CD8-positive, alpha-beta T cell (primary cell): ENCODE measurements at places on chromosomes 13 and 19.

DNA sequence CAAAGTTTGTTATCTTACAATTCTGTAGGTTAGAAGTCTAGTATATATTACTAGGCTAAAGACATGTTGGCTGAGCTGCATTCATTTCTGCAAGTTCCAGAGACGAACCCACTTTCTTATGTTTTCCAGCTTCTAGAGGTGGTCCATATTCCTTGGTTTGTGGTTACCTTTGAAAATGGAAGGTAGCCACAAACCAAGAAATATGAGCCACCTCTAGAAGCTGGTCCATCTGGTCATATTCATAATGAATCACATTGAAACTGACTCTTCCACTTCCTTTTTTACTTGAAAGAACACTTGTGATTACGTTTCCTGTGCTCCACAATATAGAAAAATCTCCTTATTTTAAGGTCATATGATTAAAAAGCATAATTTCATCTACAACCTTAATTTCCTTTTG, 943.0 kb upstream of the PCDH9 start:
- DNase-seq: no peak

- DNase-seq: no peak
Measured at GRCh38 chr19:14377883-14378328, 3.3 kb upstream of the ADGRE5 start.

- DNase-seq: no peak
Measured at GRCh38 chr13:106484084-106484483, 51.4 kb downstream of the EFNB2 start.

DNA sequence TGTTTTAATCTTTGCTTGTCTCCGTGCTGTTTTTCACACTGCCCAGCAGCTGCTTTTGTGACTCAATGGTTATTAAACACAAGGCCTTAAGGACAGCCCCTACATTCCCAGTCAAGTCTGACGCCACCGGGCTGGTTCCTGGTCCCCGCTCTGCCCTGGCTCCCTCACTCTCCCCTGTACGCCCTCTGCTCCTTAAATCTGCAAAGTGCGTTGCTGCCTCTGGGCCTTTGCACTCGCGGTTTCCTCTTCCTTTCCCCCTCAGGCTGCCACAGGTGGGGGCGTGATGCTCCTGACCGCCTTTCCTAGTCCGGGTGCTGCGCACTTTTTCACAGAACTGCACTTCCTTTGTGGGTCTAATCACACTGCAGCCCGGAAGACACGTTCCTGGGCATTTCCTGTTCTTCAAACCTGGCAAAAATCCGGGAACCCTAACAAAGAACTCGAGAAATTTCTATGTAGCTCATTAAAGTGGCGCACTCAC, 25.6 kb downstream of the NOSIP start:
- peak; percentile 61 for DNase-seq

GRCh38 chr19:51559240-51559639, 11.8 kb upstream of the ZNF175 start:
- no peak for DNase-seq

DNA sequence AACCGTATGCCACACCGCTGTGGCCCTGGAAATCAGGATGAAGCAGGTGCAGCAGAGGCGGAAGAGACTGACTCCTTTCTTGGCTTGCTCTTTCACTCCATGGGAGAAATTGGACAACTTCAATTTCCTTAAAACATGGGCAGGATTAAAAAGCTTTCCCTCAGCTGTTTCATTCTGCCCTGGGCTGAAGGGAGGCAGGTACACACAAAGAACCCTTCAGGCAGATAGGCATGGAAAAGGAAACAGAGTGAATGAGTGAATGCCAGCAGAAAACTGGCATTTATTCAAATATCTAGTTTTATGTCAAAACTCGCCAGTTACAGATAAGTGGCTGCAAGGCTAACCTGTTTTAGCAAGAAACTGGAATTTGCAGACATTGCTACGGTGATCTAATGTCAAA, 71.0 kb upstream of the SLC15A1 start:
- DNase-seq: no peak

- DNase-seq: no peak
Measured at GRCh38 chr13:71067165-71067815, 799.7 kb downstream of the DACH1 start.

GRCh38 chr13:39106216-39107005, 68.2 kb downstream of the NHLRC3 start:
- DNase-seq: no peak

- DNase-seq: no peak
Measured at GRCh38 chr13:110216398-110217041, 90.4 kb downstream of the COL4A1 start.

DNA sequence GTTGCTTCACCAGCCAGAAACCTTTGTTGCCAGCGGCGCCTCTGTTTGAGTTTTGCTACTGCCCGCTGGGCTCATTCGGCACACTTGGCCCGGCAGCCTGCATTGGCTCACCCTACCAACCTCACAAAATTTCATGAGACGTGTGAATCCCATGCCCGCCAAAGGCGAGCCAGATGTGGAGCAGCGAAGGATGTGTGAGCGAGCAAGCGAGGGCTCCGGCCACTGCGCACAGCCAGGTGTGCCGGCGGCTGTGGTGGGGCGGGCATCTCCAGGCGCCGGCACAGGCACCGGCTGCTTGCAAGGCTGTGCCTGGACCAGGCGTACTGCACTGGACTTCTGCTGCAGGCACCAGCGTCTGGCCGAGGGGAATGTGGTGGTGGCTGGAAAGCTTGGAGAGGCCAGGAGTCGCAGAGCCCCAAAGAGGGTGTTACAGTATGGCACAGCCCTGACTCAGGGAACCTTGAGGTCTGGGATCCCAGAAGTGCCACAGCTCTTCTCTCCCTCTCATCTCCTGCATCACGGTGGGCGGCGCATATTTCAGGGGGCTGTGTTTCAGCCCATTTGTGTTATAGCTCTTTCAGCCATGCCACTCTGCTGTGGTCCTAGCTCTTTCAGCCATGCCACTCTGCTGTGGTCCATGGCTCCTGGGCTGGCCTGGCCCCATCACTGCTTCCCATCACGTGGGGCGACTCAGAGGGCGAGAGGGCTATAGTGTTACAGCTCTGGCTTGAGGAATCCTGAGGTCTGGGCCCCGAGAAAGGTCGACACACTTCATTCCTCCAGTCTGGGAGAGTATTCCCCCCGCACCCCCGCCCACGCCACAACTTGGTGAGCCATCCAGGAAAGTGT, 592.0 kb upstream of the SLITRK5 start:
- DNase-seq: no peak

GRCh38 chr13:23956106-23956505, 58.8 kb upstream of the C1QTNF9B start:
- DNase-seq: no peak

GRCh38 chr13:101892296-101892695, 439.8 kb downstream of the ITGBL1 start:
- DNase-seq: no peak

DNA sequence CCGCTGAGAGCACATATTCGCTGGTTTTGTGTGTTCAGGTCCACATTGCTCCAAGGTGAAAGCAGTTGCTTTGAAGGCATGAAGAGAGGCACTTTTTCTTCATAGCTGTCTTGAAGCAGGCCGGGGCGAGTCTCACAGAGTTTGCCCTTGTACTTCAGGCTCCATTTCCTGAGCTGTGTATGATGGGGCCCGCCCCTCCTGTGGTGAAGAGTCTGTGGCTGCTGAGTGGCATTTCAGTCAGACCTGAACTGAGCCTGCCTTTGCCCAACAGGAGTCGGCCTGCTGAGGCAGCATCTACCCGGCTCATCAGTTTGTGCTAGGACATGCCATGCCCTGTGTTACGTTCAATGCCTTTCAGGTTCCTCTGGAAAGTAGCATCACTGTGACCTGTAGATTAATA, 44.4 kb upstream of the C1QTNF9 start:
- peak; percentile 83 for DNase-seq

- DNase-seq: no peak
Measured at GRCh38 chr19:13134626-13135025, 15.5 kb downstream of the STX10 start.

GRCh38 chr13:23695711-23696464, 125.7 kb downstream of the TNFRSF19 start:
- DNase-seq: peak; percentile 60

DNA sequence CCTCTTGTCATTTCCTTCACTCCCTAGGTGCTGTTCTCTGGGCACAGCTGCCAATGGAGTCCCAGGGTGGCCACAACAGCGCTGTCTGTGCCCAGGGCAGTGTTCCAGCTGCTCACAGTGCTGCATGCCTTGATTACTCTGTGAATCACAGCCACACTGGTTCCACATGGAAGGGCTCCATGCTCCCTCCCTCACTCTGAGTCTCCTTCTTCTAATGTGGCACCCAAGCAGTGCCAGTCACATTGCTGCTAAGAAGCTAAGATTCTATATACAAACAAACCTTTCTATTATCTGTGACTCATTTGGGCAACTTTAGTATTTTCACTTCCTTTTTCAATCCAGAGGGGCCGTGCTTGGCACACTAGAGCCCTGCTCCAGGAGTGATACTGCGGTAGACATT, 248.7 kb downstream of the TDRD3 start:
- no peak for DNase-seq

GRCh38 chr13:60700994-60701393, 304.0 kb downstream of the TDRD3 start:
- no peak for DNase-seq

DNA sequence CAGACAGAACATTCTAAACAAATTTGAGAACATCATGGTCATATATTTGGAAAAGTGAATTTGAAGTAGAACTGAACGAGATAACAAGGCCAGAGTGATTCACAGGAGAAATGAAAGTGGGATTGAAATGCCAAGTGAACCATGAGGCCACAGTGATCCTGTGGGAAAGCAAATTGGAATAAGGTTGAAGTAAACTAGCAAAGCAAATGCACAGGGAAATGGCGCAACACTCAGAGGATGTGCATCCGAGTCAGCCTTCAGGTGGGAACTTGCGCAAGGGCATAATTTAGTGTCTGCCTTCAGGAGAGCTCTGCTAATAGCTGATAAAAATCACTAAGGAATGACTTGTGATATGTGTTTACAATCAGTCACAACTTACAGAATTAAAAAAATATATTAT, 696.6 kb downstream of the LIG4 start:
- DNase-seq: no peak

DNA sequence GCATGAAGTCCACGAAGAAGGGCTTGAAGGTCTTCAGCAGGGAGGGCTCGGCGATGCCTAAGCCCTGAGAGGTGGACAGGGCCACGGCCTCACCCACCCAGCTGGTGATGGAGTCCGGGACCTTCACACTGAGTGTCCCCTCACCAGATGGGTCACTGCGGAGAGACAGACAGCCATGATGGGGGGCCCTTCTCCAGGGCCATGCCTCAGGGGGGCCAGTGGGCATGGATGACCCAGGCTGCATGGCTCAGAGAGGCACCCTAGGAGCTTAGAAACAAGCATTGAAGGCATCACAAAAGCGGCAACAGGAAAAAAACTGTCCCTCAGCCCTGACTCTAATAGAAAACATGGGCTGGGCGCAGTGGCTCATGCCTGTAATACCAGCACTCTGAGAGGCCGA, 63.2 kb downstream of the F2RL3 start:
- DNase-seq: no peak

- no peak for DNase-seq
Measured at GRCh38 chr13:24215126-24215525, 54.6 kb downstream of the SPATA13 start.

DNA sequence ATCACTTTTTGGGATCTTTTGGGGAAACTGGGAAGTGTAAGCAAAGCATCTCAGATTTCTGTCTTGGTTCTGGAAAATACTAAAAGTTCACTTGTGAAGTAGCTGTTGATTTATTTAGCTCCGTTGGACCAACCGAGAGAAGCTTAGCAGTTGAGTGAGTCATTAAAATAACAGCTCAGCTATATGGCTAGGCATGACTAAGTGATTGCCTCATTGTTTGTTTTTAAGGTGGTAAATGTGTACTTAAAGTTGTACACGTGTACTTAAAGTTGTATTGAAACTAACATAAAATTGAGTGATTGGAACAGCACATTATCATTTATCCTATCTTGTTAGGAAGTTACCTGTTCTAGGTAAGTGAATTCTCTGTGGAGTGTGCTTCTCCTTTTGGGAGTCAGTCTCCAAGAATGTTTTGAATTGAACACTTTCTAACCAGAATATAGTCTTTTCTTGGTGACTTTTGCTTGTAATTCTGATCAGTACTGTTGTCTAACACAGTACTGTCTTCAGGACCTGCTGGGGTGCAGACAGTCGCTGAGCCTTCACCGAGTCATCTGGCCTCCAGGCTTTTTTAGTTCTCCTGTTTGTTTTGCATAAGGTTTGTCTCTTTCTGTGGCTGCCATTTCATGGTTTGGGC, 2.9 kb upstream of the DCUN1D2 start:
- no peak for DNase-seq

GRCh38 chr19:32649751-32650150, 25.2 kb downstream of the ANKRD27 start:
- no peak for DNase-seq

DNA sequence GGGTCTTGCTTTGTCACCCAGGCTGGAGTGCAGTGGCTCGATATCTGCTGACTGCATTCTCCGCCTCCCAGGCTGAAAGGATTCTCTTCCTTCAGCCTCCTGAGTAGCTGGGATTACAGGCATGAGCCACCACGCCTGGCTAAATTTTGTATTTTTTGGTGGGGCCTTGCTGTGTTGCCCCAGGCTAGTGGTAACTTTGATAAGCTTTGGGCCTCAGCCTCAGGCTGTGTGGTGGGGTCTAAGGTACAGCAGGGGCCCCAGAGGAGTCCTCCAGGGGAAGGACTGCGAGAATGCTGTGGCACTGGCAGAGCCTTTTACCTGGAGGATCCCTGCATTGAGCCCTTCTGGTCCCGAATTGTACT, 7.2 kb downstream of the DOT1L start:
- DNase-seq: no peak

GRCh38 chr13:41053384-41053826, 7.9 kb upstream of the WBP4 start:
- DNase-seq: no peak

- DNase-seq: no peak
Measured at GRCh38 chr13:100511466-100511865, 77.1 kb downstream of the GGACT start.

DNA sequence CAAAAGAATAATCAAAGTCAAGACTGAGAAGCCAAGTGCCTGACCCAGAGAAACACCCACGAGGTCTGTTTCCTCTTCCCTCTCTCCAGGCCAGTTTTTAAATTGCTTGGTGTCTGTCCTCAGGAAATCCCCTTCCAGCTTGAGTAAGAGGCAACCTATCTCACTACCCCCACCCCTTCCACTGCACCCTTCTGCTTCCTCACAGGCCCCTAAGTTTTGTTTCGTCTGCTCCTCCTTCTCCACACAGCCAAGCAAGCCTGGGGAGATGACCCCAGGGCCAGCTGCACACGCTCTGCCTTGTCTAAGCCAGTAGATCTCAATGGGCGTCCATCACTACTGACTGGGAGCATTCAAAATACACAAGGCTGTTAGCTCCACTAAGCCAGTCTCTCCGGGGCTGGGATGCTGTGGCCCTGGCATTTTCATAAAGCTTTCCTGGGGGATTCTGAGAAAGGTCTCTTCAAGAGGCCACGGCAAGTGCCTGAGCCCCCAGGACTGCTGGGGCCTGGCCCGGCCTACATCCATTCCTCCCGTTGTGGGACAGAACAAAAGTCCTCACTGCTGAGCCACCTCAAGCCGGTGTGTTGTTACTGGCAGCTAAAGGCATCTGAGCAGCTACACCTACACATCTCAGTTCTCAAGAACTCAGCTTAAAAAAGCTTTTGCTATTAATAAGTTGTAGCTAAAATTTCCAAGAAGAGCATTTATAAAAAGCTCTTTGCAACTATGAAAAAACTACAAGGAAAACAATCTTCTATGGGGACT, 14.9 kb upstream of the IL4I1 start:
- DNase-seq: no peak
